ENCODE measurements at places on chromosomes 11 and 22. TPM values are rescaled to one million over a fixed set of nuclear protein-coding genes. Genes with fewer than 3 reads are reported as not detected.

DNA sequence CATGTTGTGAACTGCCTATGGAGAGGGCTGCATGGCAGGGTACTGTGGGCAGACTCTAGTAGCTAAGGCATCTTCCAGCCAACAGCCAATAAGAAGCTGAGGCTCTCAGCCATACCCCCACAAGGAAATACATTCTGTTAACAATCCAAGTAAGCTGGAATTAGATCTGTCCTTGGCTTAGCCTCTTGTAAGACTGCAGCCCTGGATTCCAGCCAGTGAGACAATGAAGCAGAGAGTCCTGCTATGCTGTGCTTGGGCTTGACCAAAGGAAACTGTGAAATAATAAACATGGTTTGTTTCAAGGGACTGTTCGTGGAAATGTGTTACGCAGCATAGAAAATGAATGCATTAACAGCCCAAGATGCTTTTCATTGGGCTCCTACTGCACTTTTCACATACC lies 1097.4 kb upstream of the CCDC90B start:
- DNase-seq = no peak

DNA sequence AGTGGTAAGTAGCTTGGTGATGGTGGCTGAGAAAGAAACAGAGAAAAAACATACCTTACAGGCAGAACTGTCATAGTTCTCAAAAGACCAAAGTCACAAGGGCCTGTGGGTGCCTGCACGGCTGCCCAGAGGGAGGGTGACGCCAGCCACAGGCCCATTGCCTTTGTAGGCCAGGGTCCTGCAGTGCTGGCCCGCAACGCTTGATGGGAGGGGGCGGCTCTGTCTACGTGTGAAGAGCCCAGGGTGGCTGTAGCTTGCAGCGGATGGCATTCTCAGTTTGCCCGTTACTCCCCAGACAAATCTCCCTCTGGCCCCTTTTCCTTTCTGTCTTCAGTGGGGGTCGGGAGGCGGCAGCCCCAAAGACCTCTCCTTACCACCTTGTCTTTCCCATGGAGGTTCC lies 24.7 kb upstream of the B3GAT1 start:
- DNase-seq = no peak

GRCh38 chr22:48181263-48181955 lies 1419.0 kb downstream of the TBC1D22A start:
- DNase-seq = no peak

DNA sequence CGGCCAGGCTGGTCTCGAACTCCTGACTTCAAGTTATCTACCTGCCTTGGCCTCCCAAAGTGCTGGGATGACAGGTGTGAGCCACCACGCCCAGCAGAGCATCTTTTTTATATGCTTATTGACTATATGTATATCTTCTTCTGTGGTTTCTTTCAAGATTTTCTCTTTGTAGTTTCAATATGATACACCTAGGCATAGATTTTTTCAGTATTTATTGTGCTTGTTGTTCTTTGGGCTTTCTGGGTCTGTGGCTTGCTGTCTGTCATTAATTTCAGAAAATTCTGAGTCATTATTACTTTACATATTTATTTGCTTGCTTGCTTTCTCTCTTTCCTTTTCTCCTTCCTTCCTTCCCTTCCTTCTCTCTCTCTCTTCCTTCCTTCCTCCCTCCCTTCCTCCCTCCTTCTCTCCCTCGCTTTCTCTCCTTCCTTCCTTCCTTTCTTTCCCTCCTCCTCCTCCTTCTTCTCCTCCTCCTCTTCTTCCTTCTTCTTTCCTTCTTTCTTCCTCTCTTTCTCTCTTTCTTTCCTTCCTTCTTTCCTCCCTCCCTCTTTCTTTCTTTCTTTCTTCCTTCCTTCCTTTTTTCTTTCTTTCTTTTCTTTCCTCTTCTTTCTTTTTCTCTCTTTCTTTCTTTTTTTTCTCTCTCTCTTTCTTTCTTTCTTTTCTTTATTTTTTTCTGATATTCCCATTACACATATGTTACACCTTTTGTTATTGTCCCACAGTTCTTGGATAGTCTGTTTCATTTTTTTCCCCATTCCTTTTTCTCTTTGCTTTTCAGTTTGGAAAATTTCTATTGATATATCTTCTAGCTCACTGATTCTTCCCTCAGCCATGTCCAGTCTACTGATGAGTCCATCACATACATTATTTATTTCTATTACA lies 10.9 kb upstream of the DCHS1 start:
- no peak for DNase-seq

DNA sequence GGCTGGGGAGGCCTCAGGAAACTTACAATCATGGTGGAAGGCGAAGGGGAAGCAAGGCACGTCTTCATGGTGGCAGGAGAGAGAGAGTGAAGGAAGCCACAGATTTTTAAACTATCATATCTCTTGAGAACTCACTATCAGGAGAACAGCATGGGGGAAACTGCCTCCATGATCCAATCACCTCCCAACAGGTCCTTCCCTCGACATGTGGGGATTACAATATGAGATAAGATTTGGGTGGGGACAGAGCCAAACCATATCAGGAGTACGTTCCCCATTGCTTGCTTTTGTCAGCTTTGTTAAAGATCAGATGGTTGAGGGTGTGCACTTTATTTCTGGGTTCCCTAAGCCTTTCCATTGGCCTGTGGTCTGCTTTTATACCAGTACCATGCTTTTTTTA lies 53.7 kb upstream of the E2F8 start:
- DNase-seq = no peak

DNA sequence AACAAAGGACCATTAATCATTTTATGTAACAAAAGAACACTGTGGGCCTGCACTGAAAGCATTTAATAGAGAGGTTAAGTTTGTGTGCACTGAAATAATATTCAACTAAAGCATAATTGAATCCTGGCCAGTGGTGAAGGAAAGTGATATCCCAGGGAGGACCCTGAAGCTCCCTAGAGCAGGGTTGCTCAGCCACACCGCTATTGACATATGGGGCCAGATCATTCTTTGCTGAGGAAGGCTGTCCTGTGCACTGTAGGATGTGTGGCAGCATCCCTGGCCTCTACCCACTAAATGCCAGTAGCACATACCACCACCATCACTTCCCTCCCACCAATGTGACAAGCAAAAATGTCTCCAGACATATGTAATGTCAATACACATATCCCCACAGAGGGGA lies 166.1 kb upstream of the MTNR1B start:
- no peak for DNase-seq

DNA sequence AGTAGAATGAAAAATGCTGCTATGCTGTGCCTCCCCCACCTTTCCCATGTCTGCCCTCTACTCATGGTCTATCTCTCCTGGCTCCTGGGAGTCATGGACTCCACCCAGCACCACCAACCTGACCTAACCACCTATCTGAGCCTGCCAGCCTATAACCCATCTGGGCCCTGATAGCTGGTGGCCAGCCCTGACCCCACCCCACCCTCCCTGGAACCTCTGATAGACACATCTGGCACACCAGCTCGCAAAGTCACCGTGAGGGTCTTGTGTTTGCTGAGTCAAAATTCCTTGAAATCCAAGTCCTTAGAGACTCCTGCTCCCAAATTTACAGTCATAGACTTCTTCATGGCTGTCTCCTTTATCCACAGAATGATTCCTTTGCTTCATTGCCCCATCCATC lies 14.9 kb upstream of the HBE1 start:
- no peak for DNase-seq

DNA sequence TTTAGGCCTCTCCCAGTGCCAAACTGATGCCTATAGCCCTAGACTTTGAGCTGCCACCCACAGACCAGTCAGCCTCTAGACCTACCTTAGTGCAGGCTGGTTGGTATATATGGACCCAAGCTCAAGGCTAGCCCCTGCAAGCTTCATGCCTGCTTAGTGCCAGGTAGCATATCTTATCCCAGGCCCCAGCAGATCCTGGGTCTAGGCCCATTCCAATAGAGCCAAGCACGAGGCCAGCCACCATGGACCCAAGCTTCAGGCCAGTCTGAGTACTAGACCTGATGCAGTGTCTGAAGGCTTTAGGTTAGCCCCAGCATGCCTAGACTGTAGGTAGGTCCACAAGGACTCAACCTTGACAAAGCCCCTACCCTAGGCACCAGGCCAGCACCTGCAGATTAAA lies 1081.7 kb downstream of the JRKL start:
- DNase-seq = no peak

DNA sequence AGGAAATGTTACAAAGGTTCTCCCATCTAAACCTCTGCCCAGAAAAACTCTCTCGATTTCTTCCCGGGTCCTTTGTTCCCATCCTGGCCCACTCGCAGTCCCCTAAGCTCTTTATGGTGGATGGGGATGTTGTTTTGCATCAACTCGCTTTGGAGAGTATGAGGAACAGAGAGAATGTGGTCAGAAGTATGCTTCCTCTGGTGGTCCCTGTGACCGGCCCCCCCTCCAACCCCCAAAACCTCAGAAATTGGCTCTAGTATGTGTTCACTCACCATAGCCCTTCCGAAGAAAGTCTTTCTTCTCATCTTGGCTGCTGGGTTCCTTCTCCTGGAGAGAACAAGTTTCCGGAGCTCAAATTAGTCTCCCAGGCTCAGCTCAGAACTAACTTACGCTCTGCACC lies 54.4 kb downstream of the GRAMD1B start:
- DNase-seq = no peak

GRCh38 chr22:36289406-36289870 lies 36.5 kb downstream of the APOL1 start:
- DNase-seq = no peak

- no peak for DNase-seq
Measured at GRCh38 chr11:47435687-47436086, 9.4 kb upstream of the PSMC3 start.

- DNase-seq = no peak
Measured at GRCh38 chr22:37379085-37379484, 48.2 kb downstream of the ELFN2 start.

GRCh38 chr11:783581-784015 lies 6.3 kb downstream of the CEND1 start:
- peak; percentile 94 for DNase-seq

- no peak for DNase-seq
Measured at GRCh38 chr11:122850076-122850631, 11.9 kb downstream of the CRTAM start.

GRCh38 chr11:134037046-134037908 lies 31.6 kb upstream of the JAM3 start:
- DNase-seq = peak; percentile 58

- no peak for DNase-seq
Measured at GRCh38 chr11:45655012-45655283, 10.5 kb downstream of the CHST1 start.

GRCh38 chr11:330694-331357 lies 10.2 kb upstream of the IFITM3 start:
- peak; percentile 85 for DNase-seq

DNA sequence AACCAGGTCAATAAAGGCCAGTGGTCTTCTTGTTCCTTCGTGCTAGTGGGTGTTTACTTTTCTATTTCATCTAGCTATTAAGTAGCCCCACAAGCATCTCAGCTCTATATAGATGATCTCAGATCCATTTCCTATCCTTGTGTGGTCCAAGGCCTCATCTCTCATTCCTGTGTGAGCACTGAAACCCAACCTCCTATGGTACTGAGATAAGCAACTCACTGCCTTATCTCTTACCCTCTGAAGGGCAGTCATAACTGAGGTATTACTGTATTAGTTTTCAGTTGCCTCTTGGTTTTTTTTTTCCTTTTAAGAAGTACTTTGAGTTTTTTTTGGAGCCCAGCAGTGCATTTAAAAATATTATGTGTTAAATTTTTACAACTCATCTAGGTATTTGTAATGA lies 28.3 kb downstream of the ACER3 start:
- no peak for DNase-seq

DNA sequence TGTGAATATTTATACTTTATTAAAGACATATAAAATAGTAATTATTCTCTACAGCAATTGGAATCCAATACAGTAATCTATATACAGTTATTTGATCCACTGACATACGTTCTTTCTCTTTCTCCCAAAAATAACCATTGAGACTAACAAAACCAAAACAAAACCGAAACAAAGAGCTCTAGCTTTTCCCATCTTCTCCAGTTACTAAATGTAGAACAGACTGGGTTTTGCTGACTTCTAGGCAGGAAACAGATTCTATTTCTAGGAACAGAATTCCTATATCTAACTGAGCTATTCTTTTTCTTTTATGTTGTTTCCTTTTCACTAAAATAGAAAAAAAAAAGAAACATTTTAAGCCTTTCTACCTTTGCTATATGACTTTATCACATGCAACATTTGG lies 80.1 kb downstream of the PACS1 start:
- no peak for DNase-seq

GRCh38 chr11:97893612-97894011 lies 1127.1 kb upstream of the CNTN5 start:
- no peak for DNase-seq

- no peak for DNase-seq
Measured at GRCh38 chr11:86192519-86193257, 51.9 kb upstream of the EED start.

- DNase-seq = no peak
Measured at GRCh38 chr11:125954945-125955640, 9.2 kb downstream of the VSIG10L2 start.

DNA sequence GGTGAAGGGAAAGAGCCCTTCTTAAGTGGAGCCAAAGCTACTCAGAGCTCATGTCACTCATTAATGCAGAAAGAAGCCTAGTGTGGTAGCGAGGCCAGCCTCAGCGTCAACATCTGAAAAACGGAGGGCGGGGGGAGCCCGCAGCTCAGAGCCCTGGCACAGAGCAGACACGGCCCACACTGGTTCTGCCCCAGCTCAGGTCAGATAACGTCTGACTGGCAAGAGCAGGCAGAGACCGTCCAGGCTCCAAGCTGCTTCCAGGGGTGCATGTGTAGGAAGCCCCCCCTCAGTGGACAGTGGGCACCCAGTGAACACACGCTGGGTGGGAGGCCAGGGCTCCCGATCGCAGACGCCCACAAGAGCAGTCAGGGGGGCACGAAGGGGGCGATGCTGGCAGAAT lies 100.8 kb downstream of the SHANK2 start:
- DNase-seq = no peak

GRCh38 chr11:112534208-112534607 lies 273.5 kb upstream of the PLET1 start:
- DNase-seq = no peak

GRCh38 chr11:64233913-64234586 lies at the start of gene VEGFB:
TSS of gene VEGFB (plus strand) at chr11:64234584. CDS start at chr11:64234834, 250 bp downstream.
- no peak for DNase-seq

- no peak for DNase-seq
Measured at GRCh38 chr11:116787436-116787785, 412 bp downstream of the ZPR1 start.

- no peak for DNase-seq
Measured at GRCh38 chr11:123408619-123409455, 21.2 kb upstream of the GRAMD1B start.

GRCh38 chr22:21067901-21068680 lies 22.3 kb downstream of the LRRC74B start:
- DNase-seq = no peak

GRCh38 chr11:57279116-57279515 lies 42.1 kb upstream of the APLNR start:
- peak; percentile 29 for DNase-seq

Gene OR4C11
- not detected for total RNA-seq

Gene MMP8
- 0.15 TPM for total RNA-seq

Gene GVQW3
- total RNA-seq = 0.42 TPM

Gene HIRA
- 21.1 TPM for total RNA-seq

Gene MFRP
- not detected for total RNA-seq

Gene SERPING1
- total RNA-seq = 236 TPM

Gene MS4A7
- 3.1 TPM for total RNA-seq

Gene ZNF280B
- total RNA-seq = 0.25 TPM

Gene MTNR1B
- total RNA-seq = not detected

Gene HTR3B
- total RNA-seq = not detected

Gene ASCC2
- 53.2 TPM for total RNA-seq

Gene OR8U1
- total RNA-seq = not detected

Gene SLC15A3
- 6.4 TPM for total RNA-seq

Gene CABP4
- total RNA-seq = not detected

Gene RASL10A
- total RNA-seq = 2.9 TPM

Gene OR8G1
- not detected for total RNA-seq

Gene PGGHG
- 4.0 TPM for total RNA-seq

Gene SLC25A18
- total RNA-seq = 2.3 TPM

All from lower leg skin (tissue), 4 donors.